T-helper 1 cell (primary cell): ENCODE measurements at places on chromosomes 16 and 17.

- no peak for DNase-seq
Measured at GRCh38 chr17:65055280-65055707, 1.2 kb downstream of the GNA13 start.

DNA sequence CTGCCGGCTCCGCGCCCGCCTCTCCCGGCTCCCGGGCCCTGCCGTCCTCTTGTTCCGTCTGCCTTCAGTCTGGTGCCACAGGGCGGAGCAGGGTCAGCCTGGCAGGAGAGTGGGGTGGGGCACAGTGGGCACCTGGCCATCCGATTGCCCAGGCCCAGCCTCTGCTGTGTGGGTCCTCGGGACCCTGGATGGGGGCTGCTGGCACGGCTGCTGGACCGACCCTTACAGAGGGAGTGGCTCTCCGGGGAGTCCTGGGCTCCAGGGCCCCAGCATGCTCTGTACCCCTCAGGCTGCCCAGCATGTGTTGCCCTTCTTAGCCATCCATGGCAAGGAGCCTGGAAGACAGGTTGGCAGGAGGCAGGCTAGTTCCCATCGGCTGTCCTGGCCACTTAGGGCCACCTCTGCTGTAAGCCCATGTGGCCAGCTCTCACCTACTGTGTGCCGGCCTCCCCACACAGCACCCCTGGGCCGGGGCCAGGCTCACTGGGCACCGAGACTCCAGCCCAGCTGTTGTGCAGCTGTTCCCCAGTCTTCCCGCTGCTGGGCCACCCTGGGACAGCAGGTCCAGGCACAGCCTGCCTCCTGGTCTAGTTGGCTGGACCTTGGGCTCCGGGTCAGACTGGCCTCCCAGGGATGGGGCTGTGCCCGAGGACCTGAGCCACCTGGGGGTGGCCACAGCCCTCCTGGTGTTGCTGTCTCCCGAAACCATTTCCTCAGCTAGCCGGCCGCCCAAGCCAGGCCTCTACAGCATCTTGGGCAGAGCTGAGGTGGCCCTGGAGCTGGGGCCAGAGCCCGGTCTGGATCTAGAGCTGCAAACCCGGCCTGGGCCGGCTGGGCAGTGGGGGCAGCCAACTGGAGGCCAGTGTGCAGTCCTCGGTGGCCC lies 24.9 kb downstream of the BAHCC1 start:
- DNase-seq, result no peak

- DNase-seq, result no peak
Measured at GRCh38 chr16:88928405-88929090, 48.5 kb downstream of the CBFA2T3 start.

- DNase-seq, result no peak
Measured at GRCh38 chr17:4479340-4479981, 19.2 kb upstream of the SPNS2 start.

- DNase-seq, result no peak
Measured at GRCh38 chr17:61568219-61569072, 22.6 kb downstream of the NACA2 start.

DNA sequence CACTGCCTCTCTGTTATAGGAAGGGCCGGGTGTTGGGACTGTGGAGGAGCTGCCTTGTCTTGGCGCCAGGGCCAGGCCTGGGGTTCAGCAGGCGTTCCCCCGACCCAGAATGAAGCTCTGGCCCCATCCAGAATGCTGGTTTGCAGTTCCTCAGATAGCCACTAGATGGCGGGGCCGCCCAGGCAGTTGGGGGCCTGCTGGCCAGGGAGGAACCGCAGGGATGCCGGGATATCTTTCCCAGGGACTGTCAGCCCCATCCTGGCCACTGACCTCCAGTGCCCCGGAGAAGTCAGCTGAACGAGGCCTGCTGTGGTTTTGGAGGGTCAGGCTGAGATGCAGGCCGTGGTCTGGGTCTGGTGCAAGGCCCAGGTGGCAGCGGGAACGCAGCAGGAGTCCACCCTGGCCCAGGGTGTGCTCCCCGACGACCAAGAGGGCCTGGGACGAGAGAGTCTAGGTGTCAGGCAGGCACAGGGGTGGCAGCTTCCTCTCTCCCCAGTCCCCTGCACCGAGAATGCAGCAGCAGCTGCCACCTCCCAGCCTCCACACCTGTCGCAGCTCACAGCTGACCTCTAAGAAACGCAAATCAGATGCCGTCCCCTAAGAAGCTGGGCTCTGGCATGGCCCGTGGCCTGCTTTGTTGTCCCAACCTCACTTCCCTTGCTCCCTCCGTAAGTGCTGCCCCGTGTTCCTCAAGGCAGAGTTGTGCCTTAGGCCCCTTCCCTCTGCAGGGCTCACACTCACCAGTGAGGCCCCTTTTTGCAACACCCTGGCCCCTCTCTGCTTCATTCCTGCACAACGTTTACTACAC lies 51.2 kb downstream of the RMI2 start:
- DNase-seq, result peak; percentile 45

DNA sequence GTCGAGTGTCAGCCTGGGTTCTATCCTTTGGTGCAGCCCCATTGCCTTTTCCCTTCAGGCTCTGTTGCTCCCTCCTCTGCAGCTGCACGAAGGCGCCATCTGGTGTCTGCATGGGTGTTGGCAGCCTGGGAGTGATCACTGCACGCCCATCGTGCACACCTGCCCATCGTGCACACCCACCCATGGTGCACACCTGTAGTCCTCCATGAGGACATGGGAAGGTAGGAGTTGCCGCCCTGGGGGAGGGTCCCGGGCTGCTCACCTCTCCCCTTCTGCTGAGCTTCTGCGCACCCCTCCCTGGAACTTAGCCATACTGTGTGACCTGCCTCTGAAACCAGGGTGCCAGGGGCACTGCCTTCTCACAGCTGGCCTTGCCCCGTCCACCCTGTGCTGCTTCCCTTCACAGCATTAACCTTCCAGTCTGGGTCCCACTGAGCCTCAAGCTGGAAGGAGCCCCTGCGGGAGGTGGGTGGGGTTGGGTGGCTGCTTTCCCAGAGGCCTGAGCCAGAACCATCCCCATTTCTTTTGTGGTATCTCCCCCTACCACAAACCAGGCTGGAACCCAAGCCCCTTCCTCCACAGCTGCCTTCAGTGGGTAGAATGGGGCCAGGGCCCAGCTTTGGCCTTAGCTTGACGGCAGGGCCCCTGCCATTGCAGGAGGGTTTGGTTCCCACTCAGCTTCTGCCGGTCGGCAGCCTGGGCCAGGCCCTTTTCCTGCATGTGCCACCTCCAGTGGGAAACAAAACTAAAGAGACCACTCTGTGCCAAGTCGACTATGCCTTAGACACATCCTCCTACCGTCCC lies 2.9 kb downstream of the CTRL start:
- DNase-seq, result peak; percentile 63

- no peak for DNase-seq
Measured at GRCh38 chr16:24309258-24310142, 53.4 kb downstream of the CACNG3 start.

DNA sequence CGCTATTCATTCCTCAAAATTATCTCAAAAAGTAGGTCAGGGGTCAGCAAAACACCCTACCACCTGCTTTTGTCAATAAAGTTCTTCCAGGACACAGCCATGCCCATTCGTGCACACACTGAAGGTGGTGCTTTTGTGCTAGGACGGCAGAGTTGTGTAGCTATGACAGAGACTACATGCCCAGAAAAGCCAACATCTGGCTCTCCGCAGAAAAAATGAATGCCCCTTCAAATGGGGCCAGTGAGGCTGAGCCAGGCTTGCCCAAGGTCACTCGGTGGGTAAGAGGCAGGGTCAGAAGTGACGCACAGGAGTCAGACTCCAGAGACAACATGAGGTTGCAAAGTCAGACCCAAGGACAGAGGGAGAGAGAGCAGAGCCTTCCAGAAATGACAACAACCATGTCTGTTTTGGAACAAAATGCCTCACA lies 200.1 kb downstream of the XYLT1 start:
- no peak for DNase-seq

DNA sequence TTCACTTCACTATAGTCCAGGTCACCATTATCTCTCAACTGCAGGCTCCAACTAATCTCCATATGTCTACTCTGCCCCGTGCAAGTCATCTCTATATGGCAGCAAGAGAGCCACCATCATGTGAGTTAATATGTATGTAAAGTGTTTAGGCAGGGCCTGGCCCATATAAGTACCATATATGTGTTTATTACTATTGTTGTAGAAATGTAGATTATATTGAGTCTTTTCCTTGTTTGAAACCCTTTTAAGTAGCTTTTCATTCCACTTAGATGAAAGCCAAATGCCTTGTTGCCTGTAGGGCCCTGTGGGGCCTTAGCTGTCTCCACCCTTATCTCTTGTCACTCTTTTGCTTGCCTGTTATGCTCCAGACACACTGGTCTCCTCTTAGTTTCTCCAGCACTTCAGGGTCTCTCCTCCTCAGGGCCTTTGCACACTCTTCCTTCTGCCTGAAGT lies 164.0 kb downstream of the PHKB start:
- no peak for DNase-seq

DNA sequence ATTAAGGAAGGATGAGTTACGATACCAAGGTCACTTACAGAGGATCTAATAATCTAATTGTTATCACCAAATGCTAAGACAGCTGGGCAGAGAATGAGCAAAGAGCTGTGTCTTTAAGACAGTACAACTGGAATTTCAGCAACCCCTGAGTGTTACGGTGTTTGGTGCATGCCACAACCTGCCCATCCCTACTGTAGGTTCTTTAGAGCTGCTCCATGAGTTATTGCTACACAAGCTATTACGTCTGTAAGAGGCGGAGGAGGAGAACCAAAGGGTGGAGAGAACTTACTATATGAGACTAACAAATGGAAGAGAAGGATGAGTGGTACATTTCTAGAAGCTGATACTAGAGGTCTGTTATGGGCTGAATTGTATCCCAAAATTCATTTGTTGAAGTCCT lies 14.2 kb upstream of the C17orf78 start:
- DNase-seq, result no peak

DNA sequence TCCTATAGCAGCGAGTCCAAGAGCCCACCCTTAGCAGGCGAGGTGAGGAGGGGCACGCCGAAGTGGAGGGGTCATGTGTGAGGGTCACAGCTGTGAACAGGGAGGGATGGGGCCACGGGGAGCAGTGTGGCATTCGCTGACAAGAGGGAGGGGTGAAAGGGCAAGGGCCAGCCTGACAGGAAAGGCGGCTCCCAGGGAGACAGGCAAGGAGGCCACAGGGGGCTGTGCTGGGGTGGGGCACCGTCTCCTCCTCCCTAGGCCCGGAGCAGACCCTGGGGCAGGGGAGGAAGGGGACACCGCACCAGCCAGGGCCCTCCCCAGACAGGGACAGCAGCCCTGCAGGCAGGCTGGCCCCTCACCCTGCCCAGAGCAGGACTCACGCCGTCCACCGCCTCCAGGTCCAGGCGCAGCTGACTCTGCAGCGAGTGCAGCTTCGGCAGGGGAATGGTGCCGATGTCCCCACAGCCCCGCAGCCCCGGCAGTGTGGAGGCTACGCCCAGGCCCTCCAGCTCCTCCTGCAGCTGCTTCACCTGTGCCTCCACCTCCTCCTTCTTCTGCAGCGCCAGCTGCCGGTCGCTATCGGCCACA lies 15.1 kb downstream of the GNPTG start:
- no peak for DNase-seq

DNA sequence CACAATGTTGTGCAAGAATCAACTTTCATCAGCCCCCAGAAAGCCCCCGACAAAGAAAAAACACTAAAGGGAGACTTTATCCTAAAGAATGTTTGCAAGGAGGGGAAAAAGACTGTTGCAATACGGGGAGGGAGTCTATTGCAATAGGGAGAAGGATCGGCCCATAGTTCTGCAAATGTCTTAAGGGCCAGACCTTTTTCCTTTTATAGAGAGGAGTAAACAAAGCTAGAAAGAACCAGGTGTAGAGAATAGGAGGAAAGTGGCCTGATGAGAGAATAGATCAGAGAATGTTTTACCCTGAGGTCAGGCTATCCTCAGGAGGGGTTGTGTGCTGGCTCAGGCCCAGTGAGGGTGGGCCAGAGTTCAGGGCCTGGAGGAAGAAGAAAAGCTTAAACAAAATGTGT lies 8.7 kb upstream of the CAVIN1 start:
- no peak for DNase-seq

DNA sequence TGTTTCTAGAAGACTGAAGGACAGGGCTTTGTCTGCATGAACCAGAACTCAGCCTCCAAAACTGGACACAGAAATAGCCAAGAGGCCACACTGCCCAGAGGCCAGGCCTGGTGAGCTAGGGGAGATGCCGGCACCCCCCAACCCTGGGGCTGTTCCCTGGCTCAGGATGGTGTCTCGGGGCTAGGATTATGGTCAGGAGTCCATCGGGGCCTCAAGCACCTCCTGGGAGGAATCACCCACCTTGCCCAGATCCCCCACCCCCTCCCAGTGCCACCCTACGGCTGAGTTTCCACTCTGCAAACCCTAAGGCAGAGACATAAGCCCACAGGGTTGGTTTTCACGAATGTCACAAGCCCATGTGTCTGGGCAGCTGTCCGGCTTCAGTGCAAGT lies 37.2 kb downstream of the SLC7A5 start:
- DNase-seq, result no peak

DNA sequence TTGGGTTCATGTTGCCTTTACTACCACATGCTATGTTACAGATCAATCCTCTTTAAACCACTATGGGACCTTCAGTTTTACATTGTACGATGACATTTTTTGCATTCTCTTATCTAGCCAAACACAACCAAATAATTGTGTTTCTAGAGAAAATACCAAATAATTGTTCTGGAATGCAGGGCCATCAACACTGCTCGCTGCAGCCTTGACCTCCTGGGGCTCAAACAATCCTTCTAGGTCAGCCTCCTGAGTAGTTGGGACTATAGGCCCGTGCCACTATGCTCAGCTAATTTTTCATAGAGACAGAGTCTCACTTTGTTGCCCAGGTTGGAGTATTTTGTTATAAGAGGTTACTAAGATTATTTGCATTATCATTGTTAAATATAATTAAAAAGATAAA lies 237.5 kb upstream of the PMFBP1 start:
- no peak for DNase-seq

GRCh38 chr16:22684574-22685458 lies 129.1 kb upstream of the HS3ST2 start:
- DNase-seq, result no peak

DNA sequence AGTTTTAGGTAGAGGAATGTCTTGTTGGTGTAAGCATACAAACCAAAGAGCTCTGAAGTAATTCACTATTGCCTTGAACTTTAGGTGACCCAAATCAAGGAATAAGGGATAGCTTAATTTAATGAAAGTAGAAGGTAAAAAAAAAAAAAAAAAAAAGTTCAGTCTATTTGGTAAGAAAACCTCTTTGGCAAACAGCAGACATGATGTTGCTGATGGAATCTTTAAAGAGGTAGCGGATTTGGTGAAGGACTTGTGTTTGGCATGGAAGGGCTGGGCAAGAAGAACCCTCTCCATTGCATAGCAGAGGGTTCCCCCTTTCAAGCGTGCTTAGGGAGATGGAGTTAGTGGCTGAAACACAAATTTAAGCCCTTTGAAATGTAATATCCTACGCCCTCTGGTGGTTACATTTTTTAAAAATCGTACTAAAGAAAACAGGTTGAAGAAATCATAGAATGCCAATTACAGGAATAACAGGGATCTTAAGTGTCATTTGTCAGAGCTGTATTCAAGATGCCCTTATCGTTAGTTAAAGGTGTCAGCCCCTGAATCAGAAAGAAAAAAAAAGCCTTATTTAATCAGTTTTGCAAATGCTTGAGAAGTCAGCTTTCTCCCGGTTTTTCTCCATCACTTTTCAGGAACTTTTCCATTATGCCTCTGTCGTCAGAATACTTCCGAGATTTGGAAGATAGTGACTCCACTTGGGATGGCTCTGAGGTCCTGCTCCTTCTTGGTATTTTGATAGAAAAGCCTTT lies 383.1 kb downstream of the KCNJ2 start:
- peak; percentile 8 for DNase-seq

- DNase-seq, result no peak
Measured at GRCh38 chr16:85385463-85386331, 227.4 kb upstream of the GSE1 start.
